RWPE1 (cell line): ENCODE measurements at places on chromosomes 16 and 17.

GRCh38 chr17:74135391-74136167, 67.9 kb upstream of the RPL38 start:
- DNase-seq, result no peak

GRCh38 chr17:29791336-29792080, 138.5 kb downstream of the SSH2 start:
- no peak for DNase-seq

GRCh38 chr16:10923146-10923649, 19.1 kb downstream of the DEXI start:
- no peak for DNase-seq

- DNase-seq, result no peak
Measured at GRCh38 chr17:60557805-60558204, 31.8 kb upstream of the APPBP2 start.

DNA sequence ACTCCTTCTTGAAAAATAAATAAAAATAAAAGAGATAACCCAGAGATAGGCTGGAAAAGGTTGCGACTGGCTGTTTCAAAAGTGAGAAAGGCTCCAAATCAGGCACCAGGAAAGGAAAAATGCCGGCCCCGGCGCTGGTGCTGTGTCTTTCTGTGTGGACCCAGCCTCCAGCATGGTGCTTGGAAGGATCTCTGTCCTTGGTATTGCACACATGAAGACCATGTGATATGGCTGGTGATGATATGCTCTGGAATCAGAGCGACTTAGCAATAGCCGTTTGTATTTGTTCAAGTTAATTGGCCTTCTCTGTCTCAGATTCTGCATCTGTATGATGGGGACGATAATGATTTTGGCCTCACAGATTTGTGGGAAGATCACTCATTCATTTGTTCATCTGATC, 3.4 kb downstream of the WSCD1 start:
- no peak for DNase-seq

GRCh38 chr17:6989779-6990178, 6.1 kb upstream of the ALOX12 start:
- no peak for DNase-seq

GRCh38 chr16:85650844-85651628, 37.7 kb downstream of the GINS2 start:
- no peak for DNase-seq

DNA sequence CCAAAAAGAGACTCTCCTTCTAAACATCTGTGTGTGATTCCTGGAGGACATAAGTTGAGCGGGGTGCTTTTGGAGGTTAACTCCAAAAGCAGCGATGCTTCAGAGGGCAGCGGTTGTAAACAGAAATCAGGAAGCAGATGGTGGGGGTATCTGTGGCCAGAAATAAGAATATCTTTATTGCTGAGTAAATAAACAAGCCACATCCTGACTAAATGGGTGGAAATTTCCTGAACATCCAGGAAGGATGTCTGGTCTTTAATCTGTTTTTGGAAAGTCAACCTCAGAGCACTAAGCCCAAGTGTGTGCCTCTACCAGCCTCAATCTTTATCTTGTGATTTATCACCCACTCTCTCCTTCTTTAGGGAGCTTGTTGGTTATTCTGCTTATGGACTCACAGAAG, 123.3 kb downstream of the CDH13 start:
- no peak for DNase-seq

GRCh38 chr17:39968761-39969160, 6.0 kb downstream of the GSDMA start:
- DNase-seq, result no peak

DNA sequence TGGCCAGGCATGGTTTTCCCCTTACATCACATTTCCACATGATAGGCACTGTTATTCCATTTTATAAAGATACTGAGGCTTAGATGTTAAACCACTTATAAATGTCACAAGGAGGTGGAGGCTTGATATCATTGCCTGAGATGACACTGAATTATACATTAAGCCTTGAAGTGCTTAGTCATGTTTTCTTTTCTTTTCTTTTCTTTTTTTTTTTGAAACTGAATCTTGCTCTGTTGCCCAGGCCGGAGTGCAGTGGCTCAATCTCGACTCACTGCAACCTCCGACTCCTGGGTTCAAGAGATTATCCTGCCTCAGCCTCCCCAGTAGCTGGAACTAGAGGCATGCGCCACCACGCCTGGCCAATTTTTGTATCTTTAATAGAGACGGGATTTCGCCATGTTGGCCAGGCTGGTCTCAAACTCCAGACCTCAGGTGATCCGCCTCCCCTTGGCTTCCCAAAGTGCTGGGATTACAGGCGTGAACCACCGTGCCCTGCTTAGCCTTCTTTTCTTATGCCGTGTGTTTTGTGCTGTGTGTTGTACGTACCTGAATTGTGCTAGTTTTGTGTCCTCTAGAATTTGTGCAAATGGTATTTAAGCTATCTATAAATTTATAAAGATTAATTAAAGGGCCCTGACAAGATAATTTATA, 1.2 kb downstream of the DNAJA3 start:
- no peak for DNase-seq

DNA sequence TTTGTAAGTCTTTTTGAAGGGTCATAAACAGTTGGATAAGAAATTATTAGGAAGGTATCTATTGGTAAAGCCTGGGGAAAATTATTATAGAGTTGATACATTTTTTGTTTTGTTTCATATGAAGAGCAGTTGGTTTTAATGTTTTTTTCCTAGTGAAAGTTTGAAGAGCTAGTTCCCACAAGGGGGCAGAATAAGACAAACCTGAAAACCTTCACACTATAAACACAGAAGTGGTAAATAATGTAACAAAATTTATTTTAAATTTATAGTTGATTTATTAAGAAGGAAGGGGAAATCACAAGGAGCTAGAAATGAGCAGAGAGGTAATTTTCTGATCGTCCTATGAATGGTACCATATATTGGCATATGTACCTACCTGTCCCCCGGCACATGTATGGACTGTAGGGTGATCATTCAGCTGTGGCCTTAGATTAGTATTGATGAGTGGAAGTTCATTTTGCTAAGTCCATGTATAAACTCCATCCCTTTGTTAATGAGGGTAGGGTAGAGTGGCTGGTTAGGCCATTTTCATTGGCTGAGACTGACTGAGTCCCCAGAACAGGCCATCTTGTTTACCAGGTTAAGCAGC, 116.3 kb downstream of the TANC2 start:
- no peak for DNase-seq

GRCh38 chr17:57603978-57604377, 141.1 kb downstream of the CCDC182 start:
- DNase-seq, result no peak

- DNase-seq, result peak; percentile 54
Measured at GRCh38 chr16:19696328-19696727, 21.7 kb downstream of the KNOP1 start.

DNA sequence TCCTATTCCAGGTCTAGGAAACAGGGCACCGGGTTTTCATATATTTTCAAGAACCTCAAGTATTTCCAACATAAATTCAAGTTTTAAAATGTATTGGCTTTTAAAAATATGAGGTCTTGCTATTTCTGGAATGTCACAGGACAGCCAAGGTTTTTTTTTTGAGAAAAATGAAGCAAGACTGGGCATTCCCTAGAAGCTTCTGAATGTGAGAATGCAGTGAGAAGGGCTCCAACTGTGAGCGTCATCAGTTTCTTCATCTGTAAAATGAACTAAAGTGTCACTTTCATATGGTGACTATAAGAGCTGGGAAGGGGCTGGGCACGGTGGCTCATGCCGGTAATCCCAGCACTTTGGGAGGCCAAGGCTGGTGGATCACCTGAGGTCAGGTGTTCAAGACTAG, 455.8 kb upstream of the MAF start:
- DNase-seq, result no peak

GRCh38 chr17:5642752-5643151, 58.4 kb upstream of the NLRP1 start:
- DNase-seq, result no peak

GRCh38 chr16:86512301-86512859, 2.1 kb downstream of the FOXF1 start:
- DNase-seq, result no peak

DNA sequence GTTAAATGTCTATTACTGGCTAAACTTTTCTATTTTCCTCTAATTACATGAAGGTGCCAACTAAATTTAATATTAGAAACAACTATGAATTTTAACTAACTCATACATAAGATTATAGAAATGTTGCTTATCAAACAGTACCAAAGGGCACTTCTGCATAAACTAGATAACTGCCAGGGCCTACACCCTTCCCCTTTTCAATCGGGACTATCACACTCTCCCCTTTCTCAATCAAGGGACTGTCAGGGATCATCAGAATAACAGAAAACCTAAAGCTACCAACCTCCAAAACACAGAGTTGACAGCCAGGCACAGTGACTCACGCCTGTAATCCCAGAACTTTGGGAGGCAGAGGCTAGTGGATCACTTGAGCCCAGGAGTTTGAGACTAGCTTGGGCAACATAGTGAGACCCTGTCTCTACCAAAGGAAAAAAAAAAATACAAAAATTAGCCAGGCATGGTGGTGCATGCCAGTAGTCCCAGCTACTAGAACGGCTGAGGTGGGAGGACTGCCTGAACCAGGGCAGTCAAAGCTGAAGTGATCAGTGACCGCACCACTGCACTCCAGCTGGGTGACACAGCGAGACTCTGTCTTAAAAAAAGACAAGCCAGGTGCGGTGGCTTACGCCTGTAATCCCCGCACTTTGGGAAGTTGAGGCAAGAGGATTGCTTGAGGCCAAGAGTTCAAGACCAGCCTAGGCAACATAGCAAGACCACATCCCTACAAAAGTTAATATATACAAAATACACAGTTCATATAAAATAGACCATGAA, 3.2 kb upstream of the PHLPP2 start:
- no peak for DNase-seq

DNA sequence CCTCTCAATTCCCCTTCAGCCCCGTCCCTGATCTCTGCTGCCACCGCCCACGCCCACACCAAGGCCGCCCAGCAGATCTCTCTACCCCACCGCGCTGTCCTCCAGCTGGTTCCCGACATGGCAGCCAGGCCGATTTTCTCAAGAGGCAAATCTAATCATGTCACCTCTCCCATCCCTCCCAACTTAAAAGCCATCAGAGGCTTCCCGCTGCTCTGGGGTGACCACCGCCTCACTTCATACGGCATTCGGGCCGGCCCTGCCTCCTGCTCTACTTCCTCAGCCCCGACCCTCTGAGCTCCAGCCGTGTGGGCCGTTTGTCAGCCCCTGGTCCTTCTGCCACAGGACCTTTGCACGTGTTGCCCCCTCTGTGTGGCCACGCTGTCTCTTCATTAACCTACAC, 63.2 kb downstream of the RPH3AL start:
- DNase-seq, result no peak

DNA sequence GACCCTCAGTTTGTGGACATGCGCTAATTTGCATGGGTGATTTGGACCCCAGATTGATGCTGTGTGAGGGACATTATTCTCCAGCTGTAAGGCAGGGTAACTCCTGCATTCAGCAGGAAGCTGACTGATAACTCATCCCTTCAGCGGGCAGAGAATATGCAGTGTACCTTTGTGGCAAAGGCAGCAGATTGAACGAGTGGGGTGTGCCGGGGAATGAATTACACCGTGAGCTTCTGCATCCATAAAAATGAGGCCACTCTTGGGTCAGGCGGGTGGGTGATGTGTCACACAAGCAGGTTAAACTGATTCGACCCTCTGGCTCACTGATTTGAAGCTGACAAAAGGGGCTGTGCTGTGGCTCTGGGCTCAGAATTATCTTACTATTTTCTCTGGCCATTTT, 128.9 kb upstream of the PMFBP1 start:
- DNase-seq, result no peak

DNA sequence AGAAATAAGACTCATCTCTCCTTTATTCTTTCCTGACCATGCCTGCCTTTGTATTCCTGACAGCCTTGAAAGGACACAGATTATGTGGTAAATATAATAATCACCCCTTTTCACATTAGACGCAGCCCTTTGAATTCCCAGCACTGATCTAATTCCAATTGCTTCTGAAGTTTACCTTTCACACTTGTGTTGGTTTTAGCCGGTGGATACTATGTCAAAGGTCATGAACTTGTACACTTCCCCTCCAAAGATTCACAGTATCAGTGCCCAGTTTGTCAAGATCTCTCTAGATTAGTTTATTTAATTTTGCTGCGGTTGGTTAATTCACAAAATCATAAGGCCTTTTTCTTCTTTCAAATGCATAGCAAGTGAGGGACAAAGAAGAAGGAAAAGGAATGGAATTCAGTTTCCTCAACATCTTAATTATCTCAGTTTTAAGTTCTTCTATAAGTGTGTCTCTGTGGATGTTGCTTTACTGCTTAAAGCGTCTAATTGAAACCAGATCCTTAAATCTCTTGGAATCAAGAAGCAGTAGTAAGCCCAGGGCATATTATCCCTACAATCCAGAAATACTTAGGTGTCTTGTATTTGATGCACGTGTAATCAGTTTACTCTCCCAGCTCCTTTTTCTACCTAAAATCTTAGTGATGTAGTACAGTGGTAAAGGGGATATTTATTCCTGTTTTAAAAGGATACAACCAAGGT, 174.3 kb upstream of the TBX2 start:
- no peak for DNase-seq
